ENCODE measurements at places on chromosomes 5 and 9.

- DNase-seq, result no peak
These were observed 180.2 kb downstream of the AOPEP start for GRCh38 chr9:94906713-94907112.

GRCh38 chr5:139636207-139636792 is 11.8 kb upstream of the CXXC5 start:
- DNase-seq, result peak; percentile 40

GRCh38 chr5:134506054-134507039 is 19.1 kb upstream of the JADE2 start:
- no peak for DNase-seq

- no peak for DNase-seq
These were observed 78.7 kb downstream of the RFX3 start for GRCh38 chr9:3447143-3447542.

- DNase-seq, result no peak
These were observed 87.9 kb upstream of the TRIO start for GRCh38 chr5:14054965-14055963.

DNA sequence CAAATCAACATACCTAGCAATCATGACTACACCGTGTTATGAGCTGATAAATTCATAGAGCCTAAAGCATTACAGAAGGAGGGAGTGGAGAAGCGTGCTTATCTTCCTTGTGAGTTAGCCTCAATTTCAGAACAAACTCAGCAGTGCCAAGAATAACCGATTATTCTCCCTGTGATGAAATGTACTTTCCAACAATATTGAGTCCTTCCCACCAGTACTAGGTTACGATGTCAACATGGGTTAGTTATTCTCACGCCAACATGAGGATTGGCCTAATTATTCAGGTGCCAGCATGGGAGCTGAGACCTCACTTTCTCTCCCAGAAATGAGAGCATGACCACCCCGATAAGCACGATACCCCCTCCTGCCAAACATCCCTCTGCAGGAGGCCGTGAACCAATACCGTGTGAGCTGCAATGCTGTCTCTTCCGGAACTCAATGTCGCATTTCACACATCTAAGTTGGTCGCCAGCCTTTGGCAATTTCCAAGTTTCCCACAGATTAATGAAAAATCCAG is 193.7 kb downstream of the ENC1 start:
- DNase-seq, result no peak

- DNase-seq, result peak; percentile 52
These were observed 2.5 kb downstream of the PTGES2 start for GRCh38 chr9:128124873-128125579.

- no peak for DNase-seq
These were observed 144.4 kb upstream of the FSTL4 start for GRCh38 chr5:133756756-133757155.

DNA sequence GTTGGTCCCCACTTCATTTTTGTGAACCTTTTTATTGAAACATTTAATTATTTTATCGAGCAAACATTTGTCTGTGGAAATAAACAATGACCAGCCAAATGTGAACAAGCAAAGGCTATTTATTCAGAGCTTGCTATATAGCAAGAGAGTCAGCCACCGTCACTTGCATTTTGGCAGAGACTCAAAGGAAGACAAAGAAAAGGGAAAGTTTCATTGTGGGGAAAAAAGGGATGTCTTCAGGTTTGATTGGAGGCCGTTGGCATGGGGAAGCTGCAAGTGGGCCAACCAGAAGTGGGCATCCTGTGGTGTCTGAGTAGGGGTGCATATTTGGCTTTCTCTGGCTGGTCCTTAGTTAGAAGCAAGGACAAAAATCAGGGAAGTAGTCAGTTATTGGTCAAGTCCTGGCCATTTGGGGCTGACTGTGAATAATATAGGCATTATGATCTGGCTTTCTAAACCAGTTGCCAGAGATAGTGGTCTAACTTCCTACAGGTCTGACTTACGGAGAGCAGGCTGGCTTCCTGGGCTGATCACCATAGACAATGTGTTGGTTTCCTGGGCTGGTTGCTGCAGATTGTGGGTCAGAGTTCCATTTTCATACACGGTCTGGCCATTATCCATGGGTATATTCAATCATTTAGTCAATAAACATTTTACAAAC is 16.6 kb downstream of the ENC1 start:
- DNase-seq, result no peak

GRCh38 chr5:177018341-177018740 is 4.2 kb upstream of the ZNF346 start:
- DNase-seq, result no peak

- DNase-seq, result no peak
These were observed 145.8 kb downstream of the BARX1 start for GRCh38 chr9:93809204-93809940.

GRCh38 chr9:87793292-87793691 is 67.4 kb downstream of the CTSL start:
- DNase-seq, result no peak

- DNase-seq, result no peak
These were observed 144.3 kb upstream of the PIK3R1 start for GRCh38 chr5:68071282-68071632.

- DNase-seq, result no peak
These were observed 203.4 kb upstream of the ZNF608 start for GRCh38 chr5:124949862-124950261.

GRCh38 chr9:68961587-68961986 is 52.3 kb downstream of the PRKACG start:
- DNase-seq, result no peak

- no peak for DNase-seq
These were observed 35.3 kb upstream of the SPDL1 start for GRCh38 chr5:169548315-169548714.

- no peak for DNase-seq
These were observed 17.5 kb downstream of the VLDLR start for GRCh38 chr9:2638871-2639673.

DNA sequence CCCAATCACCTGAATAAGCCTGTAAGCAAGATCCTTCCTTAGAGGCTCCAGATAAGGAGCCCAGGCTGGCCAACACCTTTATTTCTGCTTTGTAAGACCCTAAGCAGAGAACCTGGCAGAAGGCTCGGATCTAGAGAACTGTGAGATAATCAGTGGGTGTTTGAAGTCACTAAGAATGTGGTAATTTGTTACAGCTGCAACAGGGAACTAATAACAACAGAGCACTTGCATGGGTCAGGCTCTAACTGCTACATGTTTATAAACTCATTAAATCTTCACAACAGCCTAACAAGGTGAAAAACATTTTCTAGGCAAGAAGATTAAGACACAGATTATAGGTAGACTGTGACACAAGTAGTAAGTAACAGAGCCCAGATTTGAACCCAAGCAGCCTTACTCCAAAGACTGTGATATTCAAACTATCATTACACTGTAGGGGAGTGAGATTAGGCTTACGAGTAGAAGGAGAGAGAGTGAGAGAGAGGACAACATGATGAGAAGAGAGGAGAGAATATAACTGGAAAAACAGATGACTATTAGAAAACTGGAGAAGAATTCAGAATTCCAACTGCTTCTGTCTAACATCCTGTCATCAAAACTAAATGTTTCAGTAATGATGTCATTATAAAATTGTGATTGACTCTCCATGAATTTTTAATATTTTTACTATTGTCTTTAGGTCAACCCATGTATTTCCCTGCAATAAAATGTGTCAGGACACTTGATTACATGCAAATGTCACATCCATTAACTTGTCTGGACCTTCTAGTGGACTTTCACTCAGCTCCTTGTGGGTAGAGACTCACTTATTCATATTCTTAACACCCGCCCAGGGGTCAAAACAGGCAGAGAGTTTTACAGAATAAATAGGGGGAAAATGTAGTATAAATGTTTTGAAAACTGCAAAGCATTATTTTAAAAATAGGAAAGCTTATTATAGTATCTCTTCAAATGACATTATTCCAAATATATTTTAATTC is 290.9 kb upstream of the RGMB start:
- no peak for DNase-seq

- DNase-seq, result no peak
These were observed 32.7 kb downstream of the FAM13B start for GRCh38 chr5:138000102-138000723.

- no peak for DNase-seq
These were observed 3.7 kb downstream of the RECK start for GRCh38 chr9:36040271-36040925.

GRCh38 chr9:128025736-128026135 is 41.4 kb downstream of the NAIF1 start:
- no peak for DNase-seq

DNA sequence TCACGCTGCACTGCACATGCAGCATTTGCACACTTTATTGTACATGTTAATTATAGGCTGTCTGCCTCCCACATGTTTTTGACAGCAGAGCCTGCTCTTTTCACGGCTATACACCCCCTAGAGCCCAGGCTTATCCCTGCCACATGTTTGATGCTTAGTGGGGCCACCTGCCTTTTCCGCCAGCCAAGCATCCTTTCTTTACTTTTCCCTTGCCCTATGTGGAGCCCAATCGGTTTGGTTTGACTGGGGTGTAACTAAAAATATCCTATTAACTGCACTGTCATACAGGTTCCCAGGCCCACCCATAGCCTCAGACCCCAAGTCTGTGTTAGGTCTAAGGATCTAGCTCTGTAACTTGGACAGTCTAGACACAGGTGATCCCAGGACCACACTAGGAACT is 18.9 kb upstream of the S1PR3 start:
- no peak for DNase-seq

DNA sequence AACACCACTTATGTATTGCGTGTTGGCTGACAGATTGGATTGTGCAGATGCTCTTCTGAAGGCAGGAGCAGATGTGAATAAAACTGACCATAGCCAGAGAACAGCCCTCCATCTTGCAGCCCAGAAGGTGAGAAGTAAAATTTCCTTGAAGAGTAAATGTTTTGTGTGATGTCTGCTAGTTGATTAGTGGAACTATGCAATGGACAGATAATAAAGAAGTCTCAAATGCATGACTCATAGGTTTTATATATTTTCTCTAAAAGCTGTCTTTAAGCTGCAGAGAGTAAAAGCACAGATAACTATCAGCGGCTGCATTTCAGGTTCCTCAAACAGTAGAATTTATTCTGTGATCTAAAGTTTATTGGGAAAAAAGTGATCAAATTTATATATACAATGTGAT is 27.4 kb downstream of the INVS start:
- DNase-seq, result no peak

DNA sequence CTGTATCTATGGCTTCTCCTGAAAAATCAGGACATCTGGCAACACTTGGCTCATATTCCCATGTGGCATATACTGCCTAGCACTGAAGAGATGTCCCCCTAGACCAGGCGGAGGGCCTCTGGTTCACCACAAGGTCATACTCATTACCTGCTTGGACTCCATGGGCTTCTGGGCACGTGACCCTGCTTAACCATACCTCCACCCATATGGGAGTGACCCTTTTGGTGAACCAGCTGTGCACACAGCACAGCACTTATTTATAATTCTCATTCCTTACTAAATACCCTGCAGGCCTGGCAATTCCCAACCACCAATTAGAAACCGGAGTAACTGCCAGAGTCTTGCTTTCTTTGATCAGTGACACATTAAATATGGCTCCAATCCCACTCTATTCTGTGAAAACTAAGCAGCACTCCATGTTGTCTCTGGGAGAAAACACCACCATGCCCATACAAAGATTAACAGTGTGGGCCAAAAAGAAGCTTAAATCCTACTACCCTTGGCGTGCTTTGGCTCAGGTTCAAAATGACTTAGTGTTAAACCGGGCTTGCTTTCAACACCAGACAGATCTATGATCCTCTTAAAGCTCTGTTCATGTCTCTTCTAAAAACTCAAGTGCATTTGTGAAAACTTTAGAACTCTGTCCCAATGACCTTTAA is 57.7 kb downstream of the MTMR12 start:
- DNase-seq, result no peak

DNA sequence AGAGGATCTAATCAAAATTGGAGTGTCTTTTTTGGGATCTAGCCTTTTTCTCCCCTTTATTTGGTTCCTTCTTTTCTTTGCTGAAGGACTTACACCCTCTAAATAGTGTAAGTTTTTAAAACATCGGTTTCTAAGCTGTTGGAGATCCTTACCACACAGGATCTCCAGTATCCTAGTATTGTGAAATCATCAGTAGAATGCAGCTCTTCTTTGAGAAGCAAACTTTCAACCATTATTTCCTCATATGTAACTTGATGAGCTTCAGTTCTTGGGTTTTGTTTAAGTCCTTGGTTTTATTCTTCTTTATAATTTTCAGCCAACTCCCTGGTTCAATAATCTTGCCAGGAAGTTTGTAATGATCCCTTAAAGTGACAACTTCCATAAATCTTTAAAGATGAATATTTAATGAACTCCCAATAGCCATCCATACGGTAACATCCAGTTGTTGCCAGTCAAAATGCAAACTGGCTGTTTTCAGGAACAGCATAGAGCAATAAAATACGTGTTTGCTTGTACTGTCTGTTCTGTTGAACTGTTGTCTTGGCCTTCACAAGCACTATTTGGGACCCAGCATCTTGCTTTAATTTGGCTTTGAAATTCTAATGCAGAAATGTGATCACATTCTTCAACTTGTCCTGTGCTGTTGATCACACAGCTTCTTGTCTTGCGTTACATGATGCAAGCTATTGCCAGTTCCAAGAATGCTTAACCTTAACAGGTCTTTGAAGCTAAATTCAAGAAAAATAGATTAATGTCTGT is 34.8 kb upstream of the TTC23L start:
- no peak for DNase-seq

- no peak for DNase-seq
These were observed 43.6 kb upstream of the TRMT10B start for GRCh38 chr9:37710046-37710445.

GRCh38 chr5:173045474-173045873 is 10.7 kb upstream of the CREBRF start:
- no peak for DNase-seq

GRCh38 chr9:3479514-3480352 is 46.1 kb downstream of the RFX3 start:
- DNase-seq, result no peak

GRCh38 chr5:141846031-141846430 is 32.2 kb downstream of the PCDH1 start:
- DNase-seq, result no peak

DNA sequence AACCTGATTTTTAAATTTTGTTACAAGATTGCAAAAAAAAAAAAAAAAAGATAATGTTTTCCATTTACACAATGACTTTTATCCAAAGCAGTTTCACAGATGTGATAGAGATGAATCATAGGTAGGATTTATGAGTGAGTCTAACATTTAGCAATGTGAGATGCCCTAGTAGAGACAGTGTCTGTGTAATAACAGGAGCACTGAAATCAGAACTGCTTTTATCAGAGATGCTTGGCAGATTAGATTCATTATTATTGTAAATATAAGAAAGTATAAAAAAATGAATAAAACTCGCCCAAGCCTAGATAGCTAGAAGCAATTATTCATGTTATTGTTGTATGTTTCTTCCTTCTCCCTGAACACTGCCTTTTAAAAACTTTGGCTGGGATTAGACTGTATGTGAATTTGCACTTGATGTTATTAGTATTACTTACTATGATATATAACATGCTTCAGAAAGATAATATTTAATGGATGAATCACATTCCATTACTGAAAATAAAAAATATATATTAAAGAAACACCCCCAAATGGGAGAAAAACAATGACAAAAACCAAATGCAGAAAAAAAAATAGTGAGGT is 567.3 kb upstream of the KLF4 start:
- DNase-seq, result no peak
